ENCODE measurements at places on chromosomes 5 and 9.

GRCh38 chr5:132495667-132496190 lies 5.2 kb upstream of the IRF1 start:
- H3K27ac ChIP-seq, result peak overlapping the region; percentile 92
- no peak for DNase-seq
- H3K27me3 ChIP-seq, result no peaks in the 10 kb centered on the region
- H3K4me1 ChIP-seq, result peaks cover 43% of the 10 kb centered on the region
- no peaks in the 10 kb centered on the region for H3K36me3 ChIP-seq
- peak overlapping the region; percentile 77 for H3K4me3 ChIP-seq

- no peaks in the 10 kb centered on the region for H3K36me3 ChIP-seq
- no peak for DNase-seq
- H3K27me3 ChIP-seq, result no peaks in the 10 kb centered on the region
These were observed 183.2 kb downstream of the AUH start for GRCh38 chr9:91178281-91179236.

DNA sequence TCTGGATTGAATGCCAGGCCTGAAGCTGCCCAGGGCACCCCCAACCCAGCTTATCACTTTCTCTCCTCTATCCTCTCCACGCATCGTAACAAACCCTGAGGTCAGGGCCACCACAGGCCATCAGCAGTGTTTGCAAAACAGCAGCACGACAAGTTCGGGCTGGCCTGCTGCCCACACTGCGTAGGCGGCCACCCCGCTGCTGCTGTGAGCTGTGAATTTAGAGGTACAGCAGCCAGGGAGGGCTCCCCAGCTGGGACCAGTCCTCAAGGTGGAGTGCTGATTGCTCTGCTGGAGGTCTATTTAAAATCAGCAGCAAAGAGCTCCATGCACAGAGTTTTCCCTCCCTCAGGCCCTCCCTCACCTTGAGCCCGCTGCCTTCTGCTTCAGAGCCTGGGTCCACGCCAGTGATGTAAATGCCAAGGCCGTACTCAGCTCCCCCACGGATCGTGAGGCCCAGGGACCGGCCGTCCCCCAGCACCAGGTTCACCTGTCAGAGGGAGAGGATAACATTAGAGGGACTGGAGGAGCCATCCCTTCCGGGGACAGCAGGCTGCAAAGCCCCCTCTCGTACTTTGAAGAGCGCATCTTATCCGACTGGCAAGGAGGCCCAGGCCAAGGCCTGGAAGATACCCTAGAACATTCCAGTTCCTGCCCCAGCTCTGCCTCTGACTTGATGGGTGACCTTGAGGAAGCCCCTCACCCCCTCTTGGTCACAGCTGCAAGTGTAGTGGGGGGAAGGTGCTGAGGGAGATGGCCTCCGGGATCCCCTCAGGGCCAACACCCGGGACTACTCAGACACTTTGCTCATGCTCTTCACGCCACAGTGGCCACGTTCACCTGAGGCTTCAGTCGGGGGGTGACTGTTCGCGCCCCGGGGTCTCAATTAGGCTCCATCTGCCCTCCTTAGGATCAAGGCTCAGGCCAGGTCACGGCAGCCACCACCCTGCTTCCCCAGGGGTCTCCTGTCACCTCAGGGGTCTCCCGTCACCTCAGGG lies 39.1 kb downstream of the WHRN start:
- no peak for DNase-seq
- no peak overlapping the region for H3K27ac ChIP-seq
- peaks cover 4% of the 10 kb centered on the region for H3K36me3 ChIP-seq
- no peak overlapping the region for H3K4me3 ChIP-seq

DNA sequence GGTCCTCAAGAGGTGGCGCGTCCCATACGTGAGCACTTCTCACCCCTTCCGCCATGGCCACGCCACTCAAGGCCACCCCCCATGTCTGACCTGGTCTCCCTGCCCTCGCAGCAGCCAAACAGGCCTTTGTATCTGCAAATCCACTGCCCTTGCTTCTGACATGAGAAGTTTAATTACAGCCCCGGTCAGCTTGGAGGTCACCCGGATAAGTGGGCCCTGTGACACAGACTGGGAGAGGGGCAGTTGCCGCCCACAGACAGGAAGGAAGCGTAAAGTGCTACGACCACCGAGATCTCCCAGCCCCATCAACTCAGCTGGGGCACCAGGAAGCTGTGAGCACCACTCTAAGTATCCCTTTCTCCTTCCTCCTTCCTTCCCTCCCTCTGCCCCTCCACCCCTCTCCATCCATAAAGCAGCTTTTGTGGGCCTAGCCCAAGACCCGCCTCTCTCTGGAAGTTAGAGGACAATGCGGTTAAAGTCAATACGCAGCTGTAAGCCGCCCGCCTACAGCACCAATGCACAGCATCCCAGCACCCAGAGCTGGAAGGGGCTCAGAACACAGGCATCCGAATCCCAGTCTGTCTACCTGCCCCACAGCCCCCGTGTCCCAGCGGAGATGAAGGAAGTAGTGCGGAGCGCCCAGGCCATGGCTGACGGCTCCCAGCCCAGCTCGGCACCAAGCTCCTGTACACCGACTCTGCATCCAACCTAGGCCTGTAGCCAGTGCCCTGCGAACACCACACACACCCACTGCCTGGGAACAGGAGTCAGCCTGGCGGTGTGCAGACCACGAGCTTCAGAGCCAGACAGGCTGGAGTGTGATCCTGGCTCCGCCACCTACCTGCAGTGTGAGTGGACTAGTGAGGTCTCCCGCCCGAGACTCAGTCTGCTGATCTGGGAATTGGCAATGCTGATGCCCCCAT lies 44.8 kb upstream of the RNF130 start:
- peaks cover 2% of the 10 kb centered on the region for H3K27me3 ChIP-seq
- H3K4me1 ChIP-seq, result no peaks in the 10 kb centered on the region
